ENCODE measurements at places on chromosomes 5 and 9. TPM values are rescaled to one million over a fixed set of nuclear protein-coding genes. Genes with fewer than 3 reads are reported as not detected.
A peak's percentile ranks its signal among the peaks of the same experiment; 100 is the strongest.

- no peaks in the 10 kb centered on the region for H3K4me1 ChIP-seq
- no peak overlapping the region for H3K27ac ChIP-seq
- no peak for DNase-seq
- no peaks in the 10 kb centered on the region for H3K36me3 ChIP-seq
- H3K27me3 ChIP-seq, result no peaks in the 10 kb centered on the region
Observed at GRCh38 chr9:75440914-75441313, 352.6 kb downstream of the OSTF1 start.

DNA sequence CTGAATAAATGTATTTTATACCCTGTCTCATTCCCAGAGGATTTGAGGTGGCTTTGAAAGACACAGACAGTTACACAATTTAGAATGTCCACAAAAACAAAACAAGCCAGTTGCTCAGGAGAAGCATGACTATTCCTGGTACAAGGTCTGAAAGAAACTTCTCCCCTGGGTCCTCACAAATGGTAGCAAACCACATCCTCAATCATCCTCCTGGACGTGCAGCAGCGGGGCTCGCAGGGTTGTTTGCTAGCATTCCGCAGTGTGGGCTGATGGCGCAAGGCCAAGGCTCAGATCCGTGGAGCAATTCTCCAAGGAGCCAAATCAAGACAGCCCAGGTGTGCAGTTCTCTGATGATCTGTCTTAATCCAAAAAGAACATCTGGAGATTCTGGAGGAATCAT is 210.3 kb downstream of the ACTL7B start:
- H3K27me3 ChIP-seq, result no peaks in the 10 kb centered on the region
- no peak overlapping the region for H3K27ac ChIP-seq
- no peak overlapping the region for H3K4me3 ChIP-seq
- H3K4me1 ChIP-seq, result no peaks in the 10 kb centered on the region

- no peak within 1 kb of the TSS for H3K4me3 ChIP-seq
- peaks cover 65% of the 10 kb centered on the region for H3K4me1 ChIP-seq
- peaks cover 5% of the 10 kb centered on the region for H3K27me3 ChIP-seq
Observed at GRCh38 chr9:35905912-35906679, at the start of gene HRCT1. TSS of gene HRCT1 (plus strand) at chr9:35906202. CDS start at chr9:35906288, 86 bp downstream.

GRCh38 chr5:60597572-60598320 is 102.2 kb downstream of the DEPDC1B start:
- H3K27me3 ChIP-seq, result no peaks in the 10 kb centered on the region
- H3K4me3 ChIP-seq, result no peak overlapping the region
- no peaks in the 10 kb centered on the region for H3K4me1 ChIP-seq
- no peak overlapping the region for H3K27ac ChIP-seq
- DNase-seq, result no peak
- H3K36me3 ChIP-seq, result no peaks in the 10 kb centered on the region

DNA sequence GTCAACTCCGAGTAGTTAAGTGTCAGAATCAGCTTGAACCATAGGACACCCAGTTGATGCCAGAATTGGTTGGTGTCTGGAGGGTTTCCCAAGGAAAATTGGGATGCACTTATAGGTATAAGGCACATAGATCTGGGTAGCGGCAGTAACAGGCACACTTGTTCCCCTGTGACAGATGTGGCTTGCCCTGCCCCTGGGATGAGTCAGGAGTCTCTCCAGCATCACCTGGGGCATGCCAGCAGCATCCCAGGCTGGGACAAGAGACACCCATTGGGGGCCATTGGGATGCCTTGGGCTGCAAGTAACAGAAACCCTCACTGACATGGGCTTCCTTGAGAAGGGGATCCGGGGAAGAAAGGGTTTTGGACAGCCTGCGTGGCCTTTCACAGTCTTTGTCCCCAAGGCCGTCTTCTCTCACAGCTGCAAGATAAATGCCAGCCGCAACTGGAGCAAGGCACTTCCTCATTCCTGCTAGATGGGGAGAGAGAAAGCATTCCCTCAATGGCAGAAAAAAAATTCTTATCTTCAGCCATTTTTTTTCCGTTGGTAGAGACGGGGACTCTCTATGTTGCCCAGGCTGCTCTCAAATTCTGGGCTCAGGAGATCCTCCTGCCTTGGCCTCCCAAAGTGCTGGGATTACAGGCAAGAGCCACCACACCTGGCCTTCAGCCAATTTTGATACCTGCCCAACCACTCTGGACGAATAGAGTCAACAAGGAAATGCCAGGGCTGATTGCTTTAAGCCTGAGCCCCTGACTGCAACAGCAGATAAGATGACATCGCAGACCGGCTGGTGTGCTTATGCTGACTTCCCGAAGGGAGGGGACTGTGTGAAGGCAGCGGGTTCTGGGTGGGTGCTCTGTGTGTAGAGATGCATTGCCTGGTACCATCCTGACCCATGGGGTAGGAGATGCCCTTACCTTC is 13.3 kb upstream of the RNF130 start:
- H3K36me3 ChIP-seq, result no peaks in the 10 kb centered on the region
- no peak for DNase-seq
- peak overlapping the region; percentile 9 for H3K27ac ChIP-seq
- H3K4me1 ChIP-seq, result peaks cover 23% of the 10 kb centered on the region
- peaks cover 4% of the 10 kb centered on the region for H3K27me3 ChIP-seq

DNA sequence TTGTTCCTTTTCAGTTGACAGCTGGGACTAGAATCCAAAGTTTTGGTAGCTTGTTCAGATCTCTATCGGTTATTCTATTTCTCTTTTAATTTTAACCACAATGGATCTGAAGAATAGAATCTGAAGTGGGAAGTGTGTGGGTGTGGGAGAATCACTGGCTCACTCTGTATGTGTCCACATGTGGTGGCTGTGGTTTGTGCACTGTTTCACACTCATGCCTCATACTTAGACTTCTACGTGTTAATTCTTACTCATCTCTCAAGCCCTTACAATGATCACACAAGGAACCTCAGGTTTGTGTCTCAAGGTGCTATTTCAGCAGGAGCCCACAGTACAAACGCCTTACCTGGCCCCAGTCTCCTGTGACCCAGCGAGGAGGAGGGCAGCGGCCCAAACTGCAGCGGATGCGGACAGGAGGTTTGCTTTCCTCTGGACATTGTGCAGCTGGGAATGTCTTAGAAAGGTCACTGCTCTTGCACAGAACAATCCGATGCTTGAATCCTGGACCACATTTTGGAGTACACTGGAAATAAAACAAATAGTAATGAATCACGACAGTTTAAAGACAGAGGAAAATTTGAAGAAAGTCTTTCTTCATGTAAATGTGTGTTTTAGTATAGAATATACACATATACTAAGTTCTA is 309.1 kb downstream of the ADAMTS6 start:
- no peaks in the 10 kb centered on the region for H3K27me3 ChIP-seq
- H3K4me3 ChIP-seq, result no peak overlapping the region
- no peaks in the 10 kb centered on the region for H3K4me1 ChIP-seq
- H3K36me3 ChIP-seq, result peaks cover 8% of the 10 kb centered on the region
- DNase-seq, result no peak

- peaks cover 25% of the 10 kb centered on the region for H3K4me1 ChIP-seq
- no peaks in the 10 kb centered on the region for H3K27me3 ChIP-seq
- H3K36me3 ChIP-seq, result no peaks in the 10 kb centered on the region
- H3K27ac ChIP-seq, result peak overlapping the region; percentile 84
Observed at GRCh38 chr5:89397096-89397495, 514.1 kb upstream of the MEF2C start.

DNA sequence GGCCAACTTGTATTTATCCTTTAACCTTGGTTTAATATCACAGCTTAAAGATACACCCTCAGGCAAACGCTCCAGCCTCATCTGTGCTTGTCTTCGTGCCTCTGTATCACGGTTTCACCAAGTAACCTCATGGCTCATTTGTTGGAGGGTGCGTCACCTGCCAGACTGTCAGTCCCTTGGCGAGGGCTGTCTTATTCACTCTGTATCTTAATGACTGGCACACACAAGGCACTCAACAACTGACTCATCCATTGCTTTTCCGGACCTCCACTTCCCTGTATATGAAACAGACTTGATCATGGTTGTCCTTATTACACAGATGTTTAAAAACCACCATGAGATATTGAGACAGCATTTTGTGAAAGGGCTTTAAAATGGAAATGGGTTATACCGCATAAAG is 28.0 kb downstream of the LCP2 start:
- H3K4me3 ChIP-seq, result no peak overlapping the region
- DNase-seq, result no peak
- H3K4me1 ChIP-seq, result peaks cover 100% of the 10 kb centered on the region
- no peaks in the 10 kb centered on the region for H3K36me3 ChIP-seq
- H3K27ac ChIP-seq, result peak overlapping the region; percentile 71

The CARTPT gene
- not detected for polyA plus RNA-seq

- DNase-seq, result no peak
- no peaks in the 10 kb centered on the region for H3K36me3 ChIP-seq
- no peak overlapping the region for H3K27ac ChIP-seq
- no peak overlapping the region for H3K4me3 ChIP-seq
Observed at GRCh38 chr5:65198456-65199120, 283.1 kb downstream of the ADAMTS6 start.

GRCh38 chr5:17302604-17303003 is 85.2 kb downstream of the BASP1 start:
- H3K4me1 ChIP-seq, result no peaks in the 10 kb centered on the region
- H3K4me3 ChIP-seq, result no peak overlapping the region
- no peak for DNase-seq
- no peak overlapping the region for H3K27ac ChIP-seq
- H3K36me3 ChIP-seq, result no peaks in the 10 kb centered on the region

The GNA14 gene
- 1.7 TPM for polyA plus RNA-seq

- no peaks in the 10 kb centered on the region for H3K36me3 ChIP-seq
- H3K27ac ChIP-seq, result no peak overlapping the region
- no peaks in the 10 kb centered on the region for H3K4me1 ChIP-seq
- DNase-seq, result no peak
- H3K4me3 ChIP-seq, result no peak overlapping the region
Observed at GRCh38 chr9:7342229-7342628, 457.3 kb downstream of the DMAC1 start.

The SLC6A19 gene
- not detected for polyA plus RNA-seq

DNA sequence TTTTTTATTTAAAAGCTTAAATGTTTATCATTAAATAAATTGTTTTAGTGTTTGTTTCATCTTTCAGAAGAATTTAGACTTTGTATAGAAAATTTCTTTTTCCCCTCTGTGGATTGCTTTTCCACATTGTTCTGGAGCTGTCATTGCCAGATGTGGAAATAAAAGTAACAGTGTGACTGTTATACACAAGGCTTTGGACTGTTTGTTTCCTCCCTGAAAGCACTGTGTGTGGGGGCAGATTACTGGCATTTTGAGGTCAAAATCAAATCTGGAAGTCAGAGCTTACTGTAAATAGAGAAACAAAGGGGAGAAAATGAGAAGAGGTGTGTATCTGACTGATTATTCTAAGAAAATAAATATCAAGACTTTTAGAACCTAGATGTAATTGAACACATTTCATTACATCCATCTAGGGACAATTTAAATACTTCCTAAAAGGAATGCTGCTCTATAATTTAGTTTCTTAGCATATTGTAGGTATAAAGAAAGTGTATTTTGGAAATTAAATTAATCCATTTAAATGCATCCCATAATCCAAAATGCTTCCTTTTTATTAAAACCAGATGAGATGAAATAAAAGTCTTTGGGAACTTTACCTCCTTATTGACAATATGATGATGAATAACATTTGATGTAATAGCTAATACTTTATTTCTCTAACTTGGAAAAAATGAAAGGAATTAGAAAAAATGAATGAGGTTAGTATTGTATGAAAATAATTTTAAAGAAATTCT is 51.9 kb downstream of the ERCC6L2 start:
- no peak for DNase-seq
- no peaks in the 10 kb centered on the region for H3K27me3 ChIP-seq
- H3K4me3 ChIP-seq, result no peak overlapping the region
- peaks cover 6% of the 10 kb centered on the region for H3K4me1 ChIP-seq
- peaks cover 79% of the 10 kb centered on the region for H3K36me3 ChIP-seq
- H3K27ac ChIP-seq, result no peak overlapping the region

- H3K4me1 ChIP-seq, result peaks cover 9% of the 10 kb centered on the region
- no peak overlapping the region for H3K4me3 ChIP-seq
- peaks cover 71% of the 10 kb centered on the region for H3K27me3 ChIP-seq
- no peak overlapping the region for H3K27ac ChIP-seq
Observed at GRCh38 chr5:135053278-135053677, 19.2 kb upstream of the PITX1 start.

The KYAT1 gene
- polyA plus RNA-seq, result 7.9 TPM

- H3K4me1 ChIP-seq, result peaks cover 36% of the 10 kb centered on the region
- H3K36me3 ChIP-seq, result no peaks in the 10 kb centered on the region
- H3K4me3 ChIP-seq, result peak overlapping the region; percentile 62
- peak; percentile 79 for DNase-seq
Observed at GRCh38 chr5:119355244-119355638, 578 bp upstream of the TNFAIP8 start.

- no peaks in the 10 kb centered on the region for H3K36me3 ChIP-seq
- H3K27me3 ChIP-seq, result no peaks in the 10 kb centered on the region
- no peak for DNase-seq
- no peak overlapping the region for H3K4me3 ChIP-seq
- no peak overlapping the region for H3K27ac ChIP-seq
Observed at GRCh38 chr5:40572937-40573336, 106.8 kb upstream of the PTGER4 start.

DNA sequence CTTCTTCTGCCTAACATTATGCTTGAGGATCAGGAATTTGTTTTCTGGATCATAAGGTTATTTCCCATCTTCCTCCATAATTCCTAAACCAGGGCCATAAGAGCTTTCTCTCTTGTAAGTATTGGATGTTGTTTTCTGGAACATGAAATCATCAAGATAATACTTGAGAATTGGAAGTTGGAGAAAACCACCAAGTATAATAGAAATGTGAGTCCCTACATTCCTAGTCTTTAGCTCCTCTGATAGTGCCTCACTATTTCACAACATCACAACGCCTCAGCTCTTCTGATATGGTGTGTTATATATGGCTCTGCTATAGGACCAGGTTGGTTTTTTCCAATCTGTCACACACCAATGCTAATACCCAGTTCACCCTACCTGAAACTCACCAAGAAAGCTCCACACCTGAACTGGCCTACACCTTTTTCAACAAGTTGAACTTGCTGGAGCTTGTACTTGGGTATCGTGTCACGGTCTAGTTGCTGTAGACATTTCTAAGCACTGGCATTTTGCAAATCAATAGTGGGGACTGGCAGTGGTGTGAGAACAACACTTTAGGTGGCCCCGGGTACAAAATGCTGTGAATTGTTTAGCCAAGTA is 141.1 kb downstream of the ACTBL2 start:
- no peak overlapping the region for H3K27ac ChIP-seq
- no peaks in the 10 kb centered on the region for H3K27me3 ChIP-seq
- DNase-seq, result no peak
- no peaks in the 10 kb centered on the region for H3K4me1 ChIP-seq
- no peaks in the 10 kb centered on the region for H3K36me3 ChIP-seq

DNA sequence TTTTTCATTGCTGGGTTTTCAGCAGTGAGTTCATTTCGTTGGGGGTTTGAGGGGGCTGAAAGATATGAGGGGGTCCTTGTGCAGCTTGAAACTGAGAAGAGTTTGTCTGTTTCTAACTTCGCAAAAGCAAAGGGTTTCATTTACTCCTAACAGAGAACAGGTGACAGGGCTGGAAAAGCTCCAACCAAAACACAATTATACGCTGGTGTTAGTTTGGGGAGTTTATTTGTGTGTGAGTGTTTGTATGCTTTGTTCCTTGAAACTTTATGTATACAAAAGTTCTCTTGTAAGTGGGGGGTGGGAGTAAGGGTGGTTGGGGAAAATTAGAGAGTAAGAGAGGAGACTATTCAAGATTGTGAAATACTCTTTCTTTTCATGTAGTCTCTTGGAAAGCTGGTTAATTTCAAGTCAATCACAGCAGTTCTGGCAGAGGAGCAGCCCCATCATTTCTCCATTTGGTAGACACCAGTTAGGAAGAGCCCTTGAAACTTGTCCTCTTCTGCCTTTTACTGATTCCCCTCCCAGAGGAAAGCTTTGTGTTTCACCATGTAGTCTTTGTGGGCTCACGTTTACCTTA is 881 bp downstream of the TNFAIP8 start:
- H3K4me3 ChIP-seq, result peak overlapping the region; percentile 57
- no peaks in the 10 kb centered on the region for H3K36me3 ChIP-seq
- H3K27me3 ChIP-seq, result no peaks in the 10 kb centered on the region
- peak overlapping the region; percentile 87 for H3K27ac ChIP-seq

The RIOK2 gene
- polyA plus RNA-seq, result 8.5 TPM
